ENCODE measurements at places on chromosomes 3 and 15.

GRCh38 chr3:70853161-70853944 lies 540.9 kb upstream of the MDFIC2 start:
- DNase-seq = no peak

- no peak for DNase-seq
These were observed 51.3 kb downstream of the SMAD3 start for GRCh38 chr15:67116742-67117141.

- DNase-seq = no peak
These were observed 246.1 kb downstream of the SHQ1 start for GRCh38 chr3:72601983-72602750.

DNA sequence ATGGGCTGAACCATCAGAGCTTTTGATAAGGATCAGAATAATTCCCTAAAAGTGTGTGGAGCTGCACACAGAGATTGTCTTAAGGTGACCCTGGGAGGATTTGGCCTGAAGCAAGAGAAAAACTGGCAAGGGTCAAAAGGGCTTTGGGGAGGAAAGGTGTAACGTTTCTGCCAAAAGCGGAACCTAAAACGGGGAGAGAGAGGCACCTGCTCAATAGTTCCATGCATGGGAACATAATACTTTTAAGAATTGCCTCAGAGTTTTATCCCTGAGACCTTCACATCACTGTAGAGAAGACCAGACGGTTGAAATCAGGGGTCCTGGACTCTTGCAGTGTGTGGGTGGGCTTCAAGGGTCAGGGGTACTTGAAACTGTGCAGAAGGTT lies 5.9 kb downstream of the ZNF710 start:
- DNase-seq = no peak

DNA sequence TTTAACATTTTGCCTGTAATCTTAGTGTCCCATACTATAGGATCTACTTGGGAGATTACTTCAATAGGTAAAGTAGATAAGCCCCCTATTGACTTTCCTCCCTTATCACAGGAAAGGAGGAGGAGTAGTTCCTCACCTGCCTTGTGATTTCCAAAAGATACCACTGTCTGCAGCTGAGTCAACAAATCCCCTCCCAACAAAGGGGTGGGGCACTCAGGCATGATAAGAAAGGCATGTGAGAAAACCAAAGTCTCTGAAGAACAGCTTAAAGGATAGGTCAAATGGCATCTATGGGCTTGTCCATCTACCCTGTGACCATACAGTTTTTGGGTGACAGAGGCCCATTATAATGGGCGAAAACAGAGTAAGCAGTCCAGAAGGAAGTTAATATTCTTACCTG lies 71.3 kb upstream of the WNT7A start:
- DNase-seq = no peak

DNA sequence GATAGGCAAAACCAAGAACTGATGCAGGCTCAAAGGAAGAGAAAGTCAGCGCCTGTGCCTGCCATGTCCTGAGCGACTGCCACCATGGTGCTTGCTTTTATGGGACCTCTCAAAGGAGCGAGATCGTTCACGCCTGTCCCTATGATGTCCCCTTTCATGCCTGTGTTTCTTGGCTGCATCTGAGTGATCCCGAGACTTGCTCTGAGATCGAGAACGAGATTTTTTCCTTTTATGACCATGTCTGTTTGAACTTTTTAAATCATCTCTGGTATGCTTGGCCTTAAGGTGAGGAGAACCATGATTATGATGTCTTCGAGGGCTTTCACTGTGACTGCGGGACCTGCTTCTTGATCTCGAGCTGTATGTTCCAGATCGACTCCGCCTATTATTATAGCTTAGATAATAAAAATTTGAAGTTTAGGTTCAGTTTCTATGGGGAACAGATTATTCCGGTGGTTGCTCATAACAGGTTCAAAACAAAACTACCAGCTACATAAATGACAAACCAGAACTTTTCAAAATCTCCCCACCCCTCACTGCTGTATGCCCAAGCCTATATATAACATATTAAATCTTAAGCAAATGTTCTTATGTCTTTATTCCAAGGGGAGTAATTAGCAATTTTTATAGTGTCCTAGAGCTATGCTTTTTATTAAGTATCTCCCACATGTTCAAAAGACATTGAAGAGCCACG lies 11.6 kb downstream of the CCNL1 start:
- DNase-seq = no peak

DNA sequence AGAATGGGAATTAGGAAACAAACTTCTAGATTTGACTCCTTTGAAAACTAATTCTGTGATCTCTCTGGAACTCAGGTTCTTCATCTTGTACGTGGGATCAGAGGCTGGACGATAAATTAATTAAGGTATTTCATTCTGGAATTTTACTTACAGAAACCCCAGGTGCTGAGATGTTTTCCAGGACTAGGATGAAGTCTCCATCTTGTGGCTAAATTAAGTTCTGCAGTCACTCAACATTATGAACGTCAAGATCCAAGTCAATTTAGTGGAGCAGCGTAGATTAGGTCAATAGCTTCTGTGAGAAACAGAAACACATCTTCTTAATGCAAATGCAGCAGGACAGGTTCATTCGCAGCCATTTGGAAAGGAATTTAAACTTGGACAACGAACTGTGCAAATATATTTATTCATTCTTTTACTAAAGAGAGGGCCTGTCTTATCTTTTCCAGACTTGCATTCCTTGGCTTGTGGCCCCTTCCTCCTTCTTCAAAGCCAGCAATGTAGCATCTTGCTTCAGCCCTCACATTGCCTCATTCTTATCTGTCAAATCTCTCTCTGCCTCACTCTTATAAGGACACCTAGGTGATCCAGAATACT lies 26.7 kb upstream of the TMC3 start:
- peak; percentile 33 for DNase-seq

GRCh38 chr15:92184142-92184541 lies 209.5 kb upstream of the ST8SIA2 start:
- no peak for DNase-seq

GRCh38 chr15:93835344-93835743 lies 396.0 kb upstream of the MCTP2 start:
- DNase-seq = no peak

DNA sequence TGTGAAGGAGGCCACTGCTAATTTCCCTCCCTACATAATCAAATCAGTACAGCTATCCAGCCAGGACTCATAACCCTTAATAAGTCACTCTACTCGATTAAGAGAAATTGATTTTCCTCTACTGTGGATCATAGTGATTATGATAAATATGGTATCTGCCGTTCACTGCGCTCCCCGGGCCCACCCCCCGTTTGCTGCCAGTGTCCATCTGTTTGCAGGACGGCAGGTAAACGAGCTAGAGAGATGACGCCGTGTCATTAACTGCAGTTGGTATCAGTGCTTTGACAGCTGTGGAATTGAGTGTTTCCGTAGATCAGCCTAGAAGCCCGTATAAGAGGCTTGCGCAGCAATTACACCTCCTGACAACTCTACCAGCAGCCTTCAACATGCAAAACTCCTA lies 94.9 kb downstream of the ROBO2 start:
- DNase-seq = no peak

DNA sequence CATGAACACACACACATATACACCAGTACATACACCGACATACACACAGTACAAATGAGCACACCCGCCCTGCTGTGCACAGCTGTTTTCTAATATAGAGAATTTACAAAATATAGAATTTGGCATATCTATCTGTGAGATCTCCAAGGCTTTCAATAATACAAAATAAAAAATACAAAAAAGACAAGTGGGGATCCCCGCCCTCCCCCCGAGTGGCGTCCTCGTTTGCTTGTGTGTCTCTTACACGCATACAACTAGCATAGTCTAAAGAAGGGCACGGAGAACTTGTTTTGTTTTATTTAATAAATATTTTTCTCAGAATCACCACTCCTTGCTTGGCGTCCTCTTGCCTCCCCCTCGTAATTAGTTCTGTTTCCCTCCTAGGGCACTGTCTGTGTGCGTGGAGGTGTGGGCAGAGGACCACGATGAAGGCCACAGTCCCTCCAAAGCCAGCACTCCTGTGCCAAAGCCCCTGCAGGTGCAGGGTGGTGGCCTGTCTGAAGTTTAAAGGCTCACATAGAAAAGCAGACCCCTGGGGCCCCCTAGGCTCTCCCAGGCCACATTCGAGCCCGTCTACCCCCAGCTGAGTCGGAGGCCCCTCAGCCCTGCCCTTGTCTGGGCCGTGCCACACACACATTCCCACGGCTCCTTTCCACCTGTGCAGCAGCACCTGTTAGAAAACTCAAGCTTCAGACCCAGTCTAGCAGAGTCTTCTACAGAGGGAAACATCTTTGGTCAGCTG lies 82.1 kb downstream of the SEC22A start:
- DNase-seq = no peak

GRCh38 chr15:41870689-41871081 lies 23.2 kb downstream of the SPTBN5 start:
- no peak for DNase-seq

DNA sequence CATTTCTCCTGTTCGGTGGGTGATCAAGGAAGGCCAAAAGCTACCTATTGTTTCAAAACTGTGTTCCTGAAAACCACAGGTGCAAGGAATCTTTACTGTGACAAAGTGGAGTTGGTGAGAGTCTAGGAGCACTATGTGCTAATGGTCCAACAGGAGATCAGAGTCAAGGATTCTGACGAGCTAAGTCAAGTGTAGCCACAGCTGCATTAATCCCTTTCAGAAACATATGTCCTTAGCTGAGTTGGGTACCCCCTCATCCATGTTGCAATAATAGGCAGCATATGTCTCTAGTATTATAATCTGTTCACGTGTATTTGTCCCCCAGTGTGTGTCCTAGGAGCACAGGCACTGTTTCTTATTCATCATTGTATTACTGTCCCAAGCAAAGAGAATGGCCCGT lies 1.7 kb downstream of the VPS39 start:
- DNase-seq = no peak

- no peak for DNase-seq
These were observed 39.4 kb downstream of the PPARG start for GRCh38 chr3:12328132-12328836.

GRCh38 chr3:124246949-124247348 lies 255.0 kb upstream of the ROPN1 start:
- no peak for DNase-seq

GRCh38 chr3:173045770-173046382 lies 95.2 kb downstream of the SPATA16 start:
- no peak for DNase-seq

- no peak for DNase-seq
These were observed 62.3 kb upstream of the ARHGEF3 start for GRCh38 chr3:56864090-56864489.

DNA sequence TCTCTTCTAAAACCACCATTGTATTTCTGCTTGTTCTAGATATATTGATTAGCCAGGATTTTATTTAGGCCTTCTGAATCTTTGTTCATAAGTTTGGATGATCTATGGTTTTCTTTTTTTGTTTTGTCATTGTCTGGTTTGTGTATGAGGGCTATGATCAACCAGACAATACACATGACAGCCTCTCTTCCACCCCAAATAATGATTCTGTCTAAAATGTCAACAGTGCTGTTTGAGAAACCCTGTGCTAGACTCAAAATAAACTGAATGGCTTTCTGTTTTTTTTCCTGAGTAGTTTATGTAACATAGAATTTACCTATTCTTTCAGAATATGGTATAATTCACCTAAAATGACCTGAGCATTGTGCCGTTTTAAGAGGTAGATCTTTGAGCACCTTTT lies 66.1 kb downstream of the PLCL2 start:
- DNase-seq = no peak

- DNase-seq = no peak
These were observed 149.2 kb downstream of the ATP10A start for GRCh38 chr15:25713736-25714537.

Measured in naive B cell (primary cell).